ENCODE measurements at places on chromosomes 11 and 22. TPM values are rescaled to one million over a fixed set of nuclear protein-coding genes. Genes with fewer than 3 reads are reported as not detected.

GRCh38 chr11:2655834-2656622, 43.8 kb downstream of the KCNQ1OT1 start:
- DNase-seq: peak; percentile 80

- peak; percentile 2 for DNase-seq
These were observed 651 bp upstream of the CARD16 start for GRCh38 chr11:105045676-105046296.

LINC01488 gene
- not detected for total RNA-seq

GRCh38 chr11:69444381-69445130, 36.9 kb upstream of the LINC01488 start:
- peak; percentile 92 for DNase-seq

MTMR3 gene
- 77.7 TPM for total RNA-seq

TMEM86A gene
- total RNA-seq: 18.8 TPM

- no peak for DNase-seq
These were observed 1526.8 kb downstream of the BRD1 start for GRCh38 chr22:48300877-48301276.

DNA sequence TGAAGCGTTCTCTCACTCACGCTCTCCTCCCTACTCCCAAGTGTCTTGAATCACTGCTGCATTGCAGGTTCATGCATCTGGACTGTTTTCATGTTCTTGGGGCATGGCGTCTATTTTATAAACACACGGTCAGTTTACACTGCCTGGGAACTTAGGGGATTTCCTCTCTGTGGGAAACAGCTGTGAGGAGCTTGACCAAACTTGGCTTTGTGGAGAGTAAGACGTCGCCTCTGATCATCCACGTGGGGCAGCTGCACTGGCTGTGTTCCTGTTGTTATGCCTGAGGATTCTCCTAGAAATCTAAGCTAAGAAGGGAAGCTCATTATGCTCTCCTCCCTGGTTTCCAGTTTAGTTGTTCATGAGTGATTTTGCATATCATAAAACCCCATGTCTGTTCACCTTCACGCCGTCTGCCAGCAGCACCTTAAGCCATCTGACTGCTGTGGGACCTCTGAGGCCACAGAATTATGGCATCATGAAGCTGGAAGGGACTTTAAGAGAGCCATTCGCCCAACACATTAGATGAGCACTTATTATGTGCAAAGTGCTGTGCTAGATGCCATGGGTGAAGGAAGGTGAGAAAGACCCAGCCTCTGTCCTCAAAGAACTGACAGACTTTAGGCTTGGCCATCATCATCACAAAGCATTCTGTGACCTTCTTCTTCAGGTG, 38.8 kb upstream of the POU2AF1 start:
- peak; percentile 86 for DNase-seq

DNA sequence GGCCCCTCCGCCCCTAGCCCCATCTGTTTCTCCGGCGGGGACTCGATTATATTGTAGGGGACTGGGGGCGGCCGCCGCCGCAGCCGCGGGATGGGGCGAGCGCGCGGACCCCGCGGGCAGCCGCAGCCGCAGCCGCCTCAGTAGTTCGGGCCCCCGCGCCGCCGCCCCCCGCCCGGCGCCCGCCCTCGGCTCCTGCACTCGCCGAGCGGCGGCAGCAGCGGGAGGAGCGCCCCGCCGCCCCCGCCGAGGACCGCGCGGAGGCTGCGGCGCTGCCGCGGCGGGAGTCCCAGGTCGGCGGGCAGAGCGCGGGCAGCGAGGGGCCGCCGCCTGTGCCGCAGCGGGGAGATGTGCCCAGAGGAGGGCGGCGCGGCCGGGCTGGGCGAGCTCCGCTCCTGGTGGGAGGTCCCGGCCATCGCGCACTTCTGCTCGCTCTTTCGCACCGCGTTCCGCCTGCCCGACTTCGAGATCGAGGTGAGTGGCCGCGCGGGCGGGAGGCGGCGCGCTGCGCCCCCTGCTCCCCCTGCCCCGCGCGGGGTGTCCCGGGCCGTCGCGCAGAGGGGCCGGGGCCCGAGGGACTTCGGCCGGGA, at the start of gene CECR2:
TSS of gene CECR2 (plus strand) at position 22 of the 587 bp plus-strand sequence. CDS start at position 346, 324 bp downstream.
- DNase-seq: no peak

PKDREJ gene
- not detected for total RNA-seq

ART1 gene
- not detected for total RNA-seq

C11orf91 gene
- total RNA-seq: not detected

DNA sequence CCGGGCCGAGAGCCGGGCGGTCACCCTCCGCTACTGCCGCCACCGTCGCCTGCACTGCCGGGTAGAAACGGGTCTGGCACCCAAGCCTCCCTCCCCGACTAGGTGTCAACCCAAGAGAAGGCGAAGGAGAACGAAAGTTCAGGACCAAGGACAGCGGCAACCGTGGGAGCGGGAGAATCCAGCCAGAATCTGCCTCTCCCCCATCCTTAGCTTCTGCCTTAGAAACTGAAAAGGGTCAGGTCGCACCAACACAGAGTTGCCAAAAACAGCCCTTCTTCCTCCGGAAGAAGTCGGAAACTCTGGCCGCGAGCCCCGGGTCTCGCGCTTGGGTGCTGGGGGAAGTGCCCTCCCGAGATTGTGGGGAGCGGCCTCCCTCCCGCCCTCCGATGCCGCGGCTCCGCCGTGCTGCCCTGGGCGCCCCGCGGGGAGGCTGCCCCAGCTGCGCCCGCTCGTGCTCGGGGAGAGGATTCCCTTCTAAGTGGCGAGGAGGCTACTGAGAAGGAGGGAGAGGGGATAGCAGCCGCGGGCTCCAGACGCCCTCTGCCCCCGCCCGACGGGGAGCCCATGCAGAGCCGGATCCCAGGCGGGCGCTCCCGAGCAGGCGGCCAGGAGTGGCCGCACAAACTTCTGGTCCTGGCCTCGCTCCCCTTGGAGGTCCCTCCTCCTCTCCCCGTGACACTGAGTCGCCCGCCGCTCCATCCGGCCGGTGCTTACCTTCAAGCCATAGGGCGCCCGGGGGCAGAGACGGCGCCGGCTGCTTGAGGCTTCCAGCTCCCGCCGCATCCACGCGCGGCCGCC, 637 bp downstream of the DRD2 start:
- DNase-seq: peak; percentile 49

DNA sequence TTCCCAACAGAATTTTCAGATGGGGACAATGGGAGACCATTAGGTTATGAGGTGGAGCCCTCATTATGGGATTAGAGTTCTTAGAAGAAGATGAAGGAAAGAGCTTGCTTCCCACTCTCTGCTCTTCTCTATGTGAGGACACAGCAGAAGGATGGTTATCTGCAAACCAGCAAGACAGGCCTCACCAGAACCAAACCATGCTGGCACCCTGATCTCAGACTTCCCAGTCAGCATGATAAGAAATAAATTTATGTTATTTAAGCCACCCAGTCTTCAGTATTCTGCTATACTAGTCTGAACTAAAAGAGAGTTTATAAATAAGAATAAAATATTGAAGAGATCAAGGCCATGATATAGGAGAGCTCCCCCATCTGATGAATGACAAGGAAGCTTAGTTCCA, 946.3 kb upstream of the CCDC90B start:
- no peak for DNase-seq

DNA sequence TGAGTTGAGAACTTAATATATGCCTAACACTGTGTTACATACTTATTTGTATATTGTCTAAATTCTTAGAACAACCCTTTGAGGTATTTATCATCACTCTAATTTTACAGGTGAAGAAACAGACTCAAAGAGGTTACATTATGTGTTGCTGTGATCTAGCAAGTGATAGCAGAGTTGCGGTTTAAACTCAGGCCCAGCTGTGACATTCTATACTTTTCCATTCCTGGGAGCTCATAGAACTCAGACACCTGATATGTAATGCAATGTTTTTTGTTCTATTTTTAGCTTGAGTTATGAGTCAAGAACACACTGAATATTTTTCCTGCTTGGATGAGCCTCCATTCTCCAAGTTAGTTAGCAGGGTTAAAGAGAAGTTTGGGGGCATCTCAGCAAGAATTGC, 449.7 kb upstream of the DDI1 start:
- DNase-seq: peak; percentile 34

OR51M1 gene
- total RNA-seq: not detected

DNA sequence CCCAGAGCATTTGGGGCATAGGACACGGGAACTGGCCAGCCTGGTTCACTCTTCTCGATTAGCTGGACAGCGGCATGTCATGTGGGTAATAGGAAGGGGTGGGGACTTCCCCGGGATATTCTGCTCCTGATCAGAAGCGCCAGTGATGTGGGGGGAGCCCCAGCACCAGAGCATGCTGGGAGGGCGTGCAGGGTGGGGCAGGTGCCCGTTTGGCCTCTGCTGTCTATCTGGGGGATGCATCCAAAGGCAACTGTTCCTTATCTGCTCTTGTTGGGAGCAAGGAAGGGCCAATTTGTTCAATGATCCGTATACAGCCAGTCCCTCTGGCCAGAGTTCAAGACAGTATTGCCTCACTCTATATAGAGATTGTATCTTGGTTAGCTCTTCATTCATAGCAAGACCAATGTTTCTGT, 43.6 kb downstream of the PPARA start:
- peak; percentile 30 for DNase-seq

DNA sequence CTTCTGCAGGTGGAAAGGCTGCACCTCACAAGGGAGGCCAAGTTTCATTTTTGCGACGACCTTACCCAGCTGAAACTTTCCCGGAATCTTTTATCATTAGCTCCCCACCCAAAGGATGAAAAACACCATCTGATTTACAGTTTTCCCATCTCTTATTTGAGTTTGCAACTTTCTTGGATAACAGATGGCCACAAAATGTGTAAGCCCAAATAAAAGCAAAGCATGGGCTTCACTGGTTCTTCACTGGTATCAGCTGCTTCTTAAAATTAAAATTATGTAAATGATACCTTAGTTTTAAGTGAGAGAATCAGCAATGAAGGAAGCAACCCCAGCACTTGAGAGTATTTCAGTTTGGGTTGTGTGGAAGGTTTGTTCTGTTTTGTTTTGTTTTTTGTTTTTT, 55.8 kb downstream of the PARVA start:
- DNase-seq: no peak

GRCh38 chr11:6201481-6201880, 2.5 kb downstream of the OR52W1 start:
- no peak for DNase-seq

DNA sequence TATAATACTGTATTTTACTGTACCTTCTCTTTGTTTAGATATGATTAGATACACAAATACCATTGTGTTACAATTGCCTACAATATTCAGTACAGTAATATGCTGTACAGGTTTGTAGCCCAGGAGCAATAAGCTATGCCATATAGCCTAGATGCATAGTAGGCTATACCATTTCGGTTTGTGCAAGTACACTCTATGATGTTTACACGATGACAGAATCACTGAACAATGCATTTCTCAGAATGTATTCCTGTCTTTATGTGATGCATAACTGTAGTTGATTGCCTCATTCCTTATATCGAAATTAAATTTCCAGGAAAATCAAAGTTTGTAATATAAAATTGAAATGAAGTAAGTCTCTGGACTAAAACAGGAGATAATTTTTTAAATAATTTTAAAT, 49.3 kb upstream of the OR5P2 start:
- no peak for DNase-seq

SPDYC gene
- not detected for total RNA-seq

DNA sequence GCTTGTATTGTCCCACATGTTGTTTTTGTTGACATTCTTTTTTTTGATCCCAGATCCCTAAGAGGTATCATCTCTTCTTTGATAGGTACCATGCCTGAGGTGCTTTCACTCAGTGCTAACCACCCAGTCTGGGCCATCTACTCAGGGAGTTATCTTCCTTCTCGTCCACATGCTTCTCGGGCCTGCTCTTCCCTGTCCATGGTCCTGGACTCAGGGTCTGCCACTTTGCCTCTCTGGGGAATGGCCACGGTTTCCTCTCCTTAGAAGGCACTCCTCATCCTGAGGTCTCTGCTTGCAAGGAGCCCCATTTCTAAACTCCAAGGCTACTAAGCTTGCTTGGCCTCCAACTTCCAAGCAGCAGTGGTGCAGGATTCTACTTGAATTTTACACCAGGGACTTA, 227.0 kb upstream of the NCAM1 start:
- no peak for DNase-seq

- DNase-seq: no peak
These were observed 452.4 kb upstream of the DDI1 start for GRCh38 chr11:103584021-103584420.

DNA sequence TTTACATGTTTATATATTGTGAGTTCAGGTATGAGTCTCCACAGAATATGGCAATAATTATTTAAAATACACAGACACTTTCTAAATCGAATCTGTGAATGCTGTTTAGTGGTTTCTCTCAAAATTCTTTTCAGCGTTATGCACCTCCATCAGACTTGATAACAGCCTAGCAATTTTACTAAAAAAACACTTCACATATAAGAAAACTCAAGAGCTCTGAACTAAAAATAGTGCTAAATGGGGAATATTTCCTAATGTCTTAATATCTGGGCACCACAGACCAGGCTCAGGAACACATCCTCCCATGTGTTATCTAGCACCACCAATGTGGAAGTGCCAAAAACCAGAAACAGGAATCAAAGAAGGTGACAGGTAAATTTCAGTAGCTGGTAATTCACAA, 47.9 kb downstream of the ARHGAP32 start:
- no peak for DNase-seq

- peak; percentile 4 for DNase-seq
These were observed 328.3 kb downstream of the FAT3 start for GRCh38 chr11:92552942-92553341.

DNA sequence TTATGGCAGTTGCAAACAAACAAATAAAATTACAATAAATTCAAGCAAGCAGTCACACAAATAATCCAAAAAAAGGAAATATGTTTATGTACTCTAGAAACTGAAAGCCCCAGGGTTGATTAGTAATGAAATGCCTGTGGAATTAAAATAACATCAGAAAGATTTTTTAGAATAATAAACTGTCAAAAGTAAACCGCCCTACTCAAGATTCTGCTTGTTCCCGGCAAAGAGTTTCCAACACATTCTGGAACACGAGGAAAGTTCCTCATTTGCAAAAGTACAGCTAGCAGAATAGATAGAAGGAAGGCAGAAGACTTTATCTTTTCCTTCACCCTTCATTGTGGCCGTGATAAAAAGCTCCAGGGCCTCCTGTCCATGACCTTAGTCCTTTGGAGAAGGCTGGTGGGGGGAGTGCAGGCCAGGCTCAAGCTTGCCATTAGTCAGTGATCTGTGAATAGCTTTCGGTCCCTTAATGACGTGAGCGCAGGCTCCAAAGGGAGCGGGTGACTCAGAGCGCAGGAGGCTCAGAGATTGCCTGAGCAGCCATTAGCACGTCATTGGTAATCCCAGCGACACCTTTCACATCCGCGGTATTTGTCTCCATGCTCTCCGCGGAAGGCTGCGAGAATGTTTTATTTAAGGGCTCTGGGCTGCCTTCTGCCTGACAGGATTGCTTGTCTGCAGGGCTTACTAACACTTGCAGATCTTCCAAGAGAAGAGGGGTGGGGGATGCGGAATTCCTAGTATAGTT, 458.3 kb downstream of the METTL15 start:
- DNase-seq: peak; percentile 88

GRCh38 chr11:69562816-69563215, 78.1 kb upstream of the CCND1 start:
- DNase-seq: no peak

DNA sequence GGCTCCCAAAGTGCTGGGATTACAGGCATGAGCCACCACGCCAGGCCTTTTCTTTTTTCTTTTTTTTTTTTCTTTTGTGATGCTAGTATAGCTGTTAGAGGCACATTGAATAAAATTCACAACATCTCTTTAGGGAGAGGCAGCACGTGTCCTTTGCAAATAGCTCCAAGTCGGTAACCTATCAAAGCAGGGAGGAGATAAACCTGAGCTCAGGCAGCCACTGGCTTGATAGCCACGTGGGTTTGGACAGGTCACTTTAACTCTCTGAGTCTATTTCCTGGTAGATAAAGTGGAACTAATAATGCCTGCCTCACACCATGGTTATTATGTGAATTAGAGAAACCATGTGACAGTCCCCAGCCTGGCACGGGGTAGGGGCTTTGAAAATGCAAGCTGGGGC, 43.1 kb upstream of the ATXN10 start:
- no peak for DNase-seq

All from renal cortical epithelial cell (primary cell).